DMS153 (cell line): ENCODE measurements at places on chromosomes 6 and 20.

DNA sequence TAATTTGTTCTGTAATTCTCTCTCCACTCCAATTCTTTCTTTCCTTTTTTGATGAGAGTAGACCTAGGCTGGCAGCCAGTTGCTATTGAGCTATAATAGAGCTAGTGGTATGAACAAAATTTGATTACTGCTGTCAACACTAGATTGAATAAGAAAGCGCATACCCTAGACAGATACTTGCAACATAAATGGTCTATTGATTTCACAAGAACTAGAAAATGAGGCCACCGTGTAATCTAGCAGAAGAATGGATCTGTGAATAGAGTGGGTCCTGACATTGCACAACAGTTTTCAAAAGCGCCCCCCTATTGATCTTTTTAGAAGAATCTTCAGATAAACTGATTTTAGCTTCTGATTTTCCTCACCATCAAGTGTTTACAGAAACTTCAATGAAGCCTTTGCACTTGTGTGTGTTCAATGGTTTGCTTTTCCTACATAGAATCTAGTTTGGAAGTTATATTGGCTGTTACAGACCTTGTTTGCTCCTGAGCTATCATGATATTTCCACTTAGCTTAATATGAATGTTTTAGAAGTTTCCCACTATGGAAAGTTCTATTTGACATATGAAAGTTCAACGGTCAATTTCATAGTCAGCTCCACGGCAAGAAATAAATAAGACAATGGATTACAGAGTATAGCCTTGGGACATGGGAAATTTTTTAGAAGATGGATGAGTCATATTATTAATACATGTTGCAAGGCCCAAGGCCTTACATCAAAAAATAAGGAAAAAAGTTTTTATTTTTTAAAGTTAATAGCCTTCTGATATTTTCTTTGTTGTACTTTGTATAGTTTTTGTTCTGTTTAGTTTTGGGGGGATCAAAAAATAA lies 55.6 kb downstream of the UTRN start:
- no peak for DNase-seq

GRCh38 chr6:85396159-85396808 lies 53.6 kb upstream of the NT5E start:
- no peak for DNase-seq

GRCh38 chr20:15296422-15296821 lies 959.0 kb upstream of the FLRT3 start:
- no peak for DNase-seq

DNA sequence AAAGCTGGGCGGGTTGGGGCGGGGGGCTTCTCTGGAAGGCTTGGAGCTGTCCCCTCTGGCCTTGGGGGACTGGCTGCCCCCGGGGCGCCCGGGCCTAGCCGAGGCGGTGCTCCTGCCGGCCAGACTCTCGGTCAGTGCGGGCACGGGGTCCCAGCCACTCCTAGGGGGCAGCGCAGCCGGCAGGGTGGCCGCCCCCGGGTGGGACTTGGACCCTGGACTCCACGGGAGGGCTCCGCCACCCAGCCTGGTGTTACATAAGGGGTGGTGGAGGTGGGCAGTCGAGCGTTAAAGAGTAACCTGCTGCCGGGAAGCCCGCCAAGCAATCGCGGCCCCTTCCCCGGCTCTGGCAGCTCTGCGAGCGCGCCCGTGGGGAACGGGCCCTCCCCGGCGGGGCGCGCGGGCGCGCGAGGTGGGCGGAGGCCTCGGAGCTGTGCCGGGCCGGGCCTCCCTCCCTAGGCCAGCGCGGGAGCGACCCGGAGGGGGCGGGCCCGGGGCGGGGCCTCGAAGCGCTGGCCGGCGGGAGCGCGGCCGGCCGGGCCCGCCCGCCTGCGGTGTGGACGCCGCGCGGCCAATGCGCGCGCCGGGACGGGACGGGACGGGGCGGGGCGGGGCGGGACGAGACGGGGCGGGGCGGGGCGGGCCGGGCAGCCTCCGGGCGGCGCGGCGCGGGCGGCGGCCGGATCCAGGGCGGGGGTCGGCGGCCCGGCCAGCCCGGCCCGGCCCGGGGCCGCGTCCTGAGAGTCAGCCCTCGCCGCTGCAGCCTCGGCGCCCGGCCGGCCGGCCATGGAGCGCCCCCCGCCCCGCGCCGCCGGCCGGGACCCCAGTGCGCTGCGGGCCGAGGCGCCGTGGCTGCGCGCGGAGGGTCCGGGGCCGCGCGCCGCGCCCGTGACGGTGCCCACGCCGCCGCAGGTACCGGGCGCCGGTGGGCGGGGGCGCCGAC lies at the start of gene SLC2A4RG:
Gene SLC2A4RG (plus strand): TSS at position 647 of the 940 bp plus-strand sequence. CDS start 137 bp downstream, at position 784.
- DNase-seq = peak; percentile 46

DNA sequence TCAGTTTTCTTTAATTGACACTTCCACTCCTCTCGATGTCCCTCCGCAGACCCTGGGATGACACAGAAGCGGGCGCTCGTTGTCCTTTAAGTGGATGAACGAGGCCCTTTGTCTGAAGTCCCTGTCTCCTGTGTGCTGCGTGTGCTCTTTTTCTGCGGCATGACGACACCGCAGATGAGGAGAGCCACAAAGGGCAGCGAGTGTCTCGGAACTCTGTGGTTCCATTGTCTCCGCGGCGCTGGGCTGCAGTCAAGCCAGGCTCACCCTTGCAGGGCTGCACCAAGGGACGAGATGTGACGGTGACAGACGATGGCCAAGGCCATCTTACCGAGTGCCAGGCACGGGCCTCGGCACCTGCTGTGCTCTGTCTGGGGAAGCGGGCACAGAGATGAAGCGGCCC lies 10.6 kb downstream of the PRR18 start:
- no peak for DNase-seq

DNA sequence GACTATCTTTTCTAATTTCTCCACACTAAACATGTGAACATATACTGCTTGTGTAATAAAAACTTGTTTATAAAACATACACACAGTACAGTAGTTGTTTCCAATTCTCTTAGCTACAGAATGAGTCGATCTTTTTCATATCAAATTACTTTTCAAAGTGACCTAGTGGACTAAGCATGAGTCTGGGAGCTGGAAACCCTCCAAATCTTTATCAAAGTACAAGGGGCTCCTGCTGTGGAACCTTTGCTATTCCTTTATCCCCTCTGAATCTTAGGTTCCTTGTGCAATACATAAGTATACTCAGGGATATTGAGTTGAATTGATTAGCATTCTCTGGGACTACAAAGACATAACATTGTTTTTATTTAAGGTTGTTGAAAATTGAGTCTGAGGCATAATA lies 48.7 kb upstream of the TAB2 start:
- DNase-seq = no peak

- no peak for DNase-seq
Measured at GRCh38 chr6:169428532-169428931, 174.9 kb upstream of the THBS2 start.

GRCh38 chr20:62831361-62831788 lies 14.5 kb downstream of the COL9A3 start:
- no peak for DNase-seq

- DNase-seq = no peak
Measured at GRCh38 chr6:2186516-2186915, 58.9 kb downstream of the GMDS start.

- DNase-seq = no peak
Measured at GRCh38 chr20:53495398-53496092, 98.1 kb downstream of the ZNF217 start.

- no peak for DNase-seq
Measured at GRCh38 chr20:44686934-44687333, 28.2 kb upstream of the CCN5 start.

- DNase-seq = no peak
Measured at GRCh38 chr20:18197382-18198070, 59.9 kb downstream of the KAT14 start.

GRCh38 chr20:1992359-1993110 lies 1.3 kb downstream of the PDYN start:
- no peak for DNase-seq

DNA sequence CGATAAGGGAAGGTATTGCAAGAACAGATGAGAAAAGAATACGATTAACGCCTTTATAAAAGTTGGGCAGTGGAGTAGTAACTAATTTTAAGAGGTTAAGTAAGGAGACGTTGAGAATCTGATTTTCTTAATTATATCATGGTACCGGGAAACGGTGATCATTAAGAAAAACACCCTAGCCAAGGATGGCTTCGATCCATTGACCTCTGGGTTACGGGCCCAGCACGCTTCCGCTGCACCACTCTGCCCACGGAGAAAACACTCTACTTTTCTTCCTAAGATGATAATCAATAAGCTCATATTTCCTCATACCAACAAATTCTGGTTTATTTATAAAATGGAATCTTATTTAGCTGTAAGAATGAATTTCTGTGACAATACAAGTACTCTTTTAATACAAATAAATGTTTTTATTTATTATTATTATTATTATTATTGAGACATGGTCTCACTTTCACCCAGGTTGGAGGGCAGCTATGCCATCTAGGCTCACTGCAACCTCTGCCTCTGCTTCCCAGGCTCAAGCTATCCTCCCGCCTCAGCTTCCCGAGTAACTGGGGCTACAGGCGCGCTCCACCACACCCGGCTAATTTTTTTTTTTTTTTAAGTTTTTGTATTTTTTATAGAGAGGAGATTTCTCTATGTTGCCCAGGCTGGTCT lies 8.3 kb downstream of the POM121L2 start:
- no peak for DNase-seq

DNA sequence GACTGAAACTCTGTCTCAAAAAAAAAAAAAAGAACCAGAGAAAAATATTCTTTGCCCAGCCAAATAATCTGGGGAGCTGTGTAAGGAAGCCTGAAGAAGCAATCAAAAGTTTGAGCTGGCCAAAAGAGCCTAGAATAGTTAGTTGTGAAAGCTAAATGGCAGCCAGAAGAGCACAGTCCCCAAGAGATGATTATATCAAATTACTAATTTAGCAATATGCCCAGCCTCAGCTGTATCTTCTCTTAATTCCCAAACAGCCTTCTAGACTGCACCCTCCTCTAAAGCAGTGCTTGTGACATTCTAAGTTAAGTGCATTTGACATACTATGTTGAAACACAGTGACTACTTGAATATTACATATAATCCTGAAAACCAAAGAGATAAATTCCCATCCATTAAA lies 38.9 kb downstream of the CDK19 start:
- DNase-seq = no peak

GRCh38 chr6:111173341-111173740 lies 86.0 kb downstream of the SLC16A10 start:
- no peak for DNase-seq

DNA sequence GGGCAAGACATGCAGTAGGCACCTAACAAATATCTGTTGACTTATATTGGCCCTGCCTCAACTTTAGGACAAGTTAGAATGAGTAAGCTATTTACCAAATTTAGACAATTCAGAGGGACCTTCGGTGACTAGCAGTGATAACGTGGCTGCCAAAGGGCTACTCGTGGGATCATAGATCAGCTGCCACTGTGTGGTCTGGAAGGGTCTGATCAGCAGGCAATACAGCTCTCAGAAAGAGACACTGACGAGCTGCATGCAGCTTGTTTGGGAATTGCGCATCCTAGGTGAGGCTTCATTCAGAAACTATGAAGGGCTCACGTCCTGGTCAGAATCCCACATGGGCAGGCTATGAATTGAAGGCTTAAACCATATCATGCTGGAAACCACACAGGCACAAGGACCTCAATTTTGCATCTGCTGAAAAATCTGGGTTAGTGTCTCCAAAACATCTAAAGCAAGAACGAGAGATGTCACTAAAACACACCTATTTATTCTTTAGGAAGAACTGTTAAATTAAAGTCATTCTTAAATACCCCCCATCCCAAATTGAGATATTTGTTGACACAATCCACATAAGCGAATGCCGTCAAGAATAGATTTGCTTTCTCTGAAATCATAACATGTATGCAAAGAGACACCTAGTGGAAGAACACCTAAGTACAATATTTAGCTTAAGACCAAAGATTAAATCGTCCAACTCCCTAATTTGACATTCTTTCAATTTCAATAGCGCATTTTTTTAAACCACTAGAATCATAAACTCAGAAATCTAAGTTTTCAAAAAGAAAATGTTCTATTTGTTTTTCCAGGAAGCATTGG lies 79.6 kb downstream of the IPCEF1 start:
- DNase-seq = peak; percentile 33

- no peak for DNase-seq
Measured at GRCh38 chr20:17960927-17961586, 7.5 kb downstream of the SNX5 start.

- peak; percentile 4 for DNase-seq
Measured at GRCh38 chr20:52105442-52106422, 85.8 kb downstream of the ZFP64 start.

- DNase-seq = no peak
Measured at GRCh38 chr20:64079273-64080012, at the start of gene RGS19. TSS of gene RGS19 (minus strand) at chr20:64079518. CDS start at chr20:64076886, 2,632 bp downstream.

DNA sequence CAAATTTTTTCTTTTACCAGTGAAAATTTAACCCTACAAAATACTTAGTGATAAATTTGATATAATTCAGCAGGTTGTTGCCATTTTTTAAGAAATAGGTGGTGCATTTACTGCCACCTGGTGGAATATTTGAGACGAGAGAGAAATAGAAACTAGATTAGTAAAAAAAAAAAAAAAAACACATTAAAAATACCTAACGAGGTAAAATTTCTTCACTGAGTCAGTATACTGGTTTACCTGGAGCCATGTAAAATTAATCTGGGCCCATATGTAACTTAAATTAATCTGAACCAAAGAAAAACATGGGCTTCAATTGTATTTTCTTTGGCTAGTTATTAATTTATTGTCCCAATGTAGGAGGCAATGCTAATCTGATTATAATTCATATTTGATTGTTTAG lies 520.8 kb downstream of the EPM2A start:
- DNase-seq = no peak

DNA sequence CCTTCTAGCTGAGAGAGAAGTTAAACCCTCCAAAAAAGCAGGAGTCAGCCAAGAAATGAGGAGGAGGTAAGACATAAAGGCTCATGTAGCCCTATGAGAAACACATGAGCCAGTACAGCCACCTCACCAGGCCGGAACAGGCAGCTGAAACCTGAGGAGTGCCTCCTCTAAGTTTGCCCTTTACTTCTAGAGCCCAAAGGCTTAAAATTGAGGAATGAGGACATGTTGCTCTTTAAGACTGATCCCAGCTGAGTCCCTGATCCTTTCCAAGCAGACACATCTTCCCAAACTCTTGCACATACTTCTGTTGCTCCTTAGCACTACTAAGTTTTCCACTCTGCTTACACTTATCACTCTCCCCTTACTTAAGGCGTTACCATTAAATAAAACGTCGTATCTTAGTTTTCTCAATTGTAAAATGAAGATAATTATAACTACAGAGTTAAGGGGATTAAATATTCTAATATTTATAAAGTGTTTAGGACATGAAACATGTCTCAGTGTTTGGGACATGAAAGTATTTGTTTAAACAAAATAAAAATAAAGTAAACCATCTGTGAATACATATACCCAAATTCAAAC lies 124.0 kb downstream of the OGFRL1 start:
- no peak for DNase-seq

DNA sequence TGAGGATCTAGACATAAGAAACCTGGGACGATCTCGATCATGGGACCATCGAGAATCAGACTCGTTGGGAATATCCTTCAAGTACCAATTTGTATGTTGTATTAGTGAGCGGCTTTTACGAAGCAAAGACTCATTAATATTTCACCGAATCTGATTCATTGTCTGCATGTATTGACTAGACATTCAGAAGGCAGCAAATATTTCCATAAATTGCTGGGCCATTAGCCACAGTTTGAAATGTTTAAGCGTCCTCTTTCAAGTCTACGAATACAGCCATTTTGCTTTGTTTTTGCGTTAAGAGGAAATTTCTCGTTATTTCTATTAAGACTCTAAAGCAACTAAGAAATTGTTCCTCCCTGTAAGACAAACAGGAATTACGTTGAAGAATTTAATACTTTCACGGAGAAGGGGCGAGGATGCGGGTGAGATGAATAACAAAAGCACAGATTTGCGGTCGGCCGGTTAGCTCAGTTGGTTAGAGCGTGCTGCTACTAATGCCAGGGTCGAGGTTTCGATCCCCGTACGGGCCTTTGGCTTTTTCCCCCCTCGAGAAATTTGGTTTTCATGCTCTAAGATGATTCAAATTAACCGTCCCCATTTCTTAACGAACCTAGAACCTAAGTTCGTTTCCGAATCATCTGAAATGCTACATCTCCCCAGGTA lies 18.5 kb downstream of the POM121L2 start:
- DNase-seq = no peak
